ENCODE measurements at places on chromosomes 7 and 10.
A peak's percentile ranks its signal among the peaks of the same experiment; 100 is the strongest.

GRCh38 chr7:95859429-95859828 is 87.1 kb downstream of the DYNC1I1 start:
- DNase-seq, result peak; percentile 38

DNA sequence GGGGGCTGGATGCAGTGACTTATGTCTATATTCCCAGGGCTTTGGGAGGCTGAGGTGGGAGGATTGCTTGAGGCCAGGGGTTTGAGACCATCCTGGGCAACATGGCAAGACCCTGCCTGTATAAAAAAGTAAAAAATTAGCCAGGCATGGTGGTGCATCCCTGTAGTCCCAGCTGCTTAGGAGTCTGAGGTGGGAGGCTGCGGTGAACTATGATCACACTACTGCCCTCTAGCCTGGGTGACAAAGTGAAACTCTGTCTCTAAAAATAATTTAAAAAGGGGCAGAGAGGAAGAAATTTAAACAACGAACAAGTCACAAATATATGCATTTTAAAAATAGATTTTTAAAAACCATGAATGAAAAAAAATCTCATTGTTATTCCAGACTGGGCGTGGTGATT is 46.2 kb upstream of the FEZF1 start:
- no peak for DNase-seq

DNA sequence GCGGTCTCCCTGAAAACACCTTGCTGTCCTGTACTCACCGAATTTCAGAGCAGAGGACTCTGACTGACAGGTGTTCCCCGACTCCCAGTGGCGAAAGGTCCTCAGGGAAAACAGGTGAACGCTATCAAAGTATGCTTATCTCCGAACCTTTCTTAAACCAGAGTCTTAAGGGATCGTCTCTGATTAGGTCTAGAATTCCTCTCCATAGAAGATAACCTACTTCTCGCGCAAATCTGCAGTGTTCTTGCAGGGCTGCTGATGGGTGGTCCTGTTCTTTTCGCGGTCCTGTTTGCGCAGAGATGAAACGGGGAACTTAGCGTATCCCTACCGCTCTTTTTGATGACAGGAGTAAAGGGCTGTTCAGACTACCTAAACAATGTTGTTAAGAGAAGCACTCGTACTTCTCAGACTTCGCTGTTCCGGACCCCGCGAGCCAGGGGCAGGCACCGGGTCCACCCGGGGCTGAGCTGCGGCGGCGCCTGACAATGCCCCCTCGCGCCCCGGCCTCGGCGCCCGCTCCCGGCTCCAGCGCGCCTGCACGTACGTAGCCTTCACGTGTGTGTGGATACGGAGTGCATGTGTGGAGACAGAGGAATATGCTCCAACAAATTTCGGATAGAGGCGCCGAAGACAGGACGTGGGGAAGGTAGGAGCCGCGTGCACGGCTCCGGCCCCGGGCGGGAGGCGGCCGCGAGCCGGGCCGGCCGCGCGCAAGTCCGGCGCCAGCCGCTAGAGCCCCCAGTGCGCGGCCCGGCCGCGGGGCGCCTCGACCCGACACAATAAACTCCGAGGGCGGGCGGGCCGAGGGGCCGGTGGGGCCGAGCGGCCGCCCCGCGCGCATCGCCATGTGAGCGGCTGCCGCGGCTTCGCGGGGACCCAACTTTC is 766 bp upstream of the ZMYND11 start:
- DNase-seq, result no peak

- DNase-seq, result no peak
Measured at GRCh38 chr10:31620226-31621151, 301.5 kb downstream of the ZEB1 start.

DNA sequence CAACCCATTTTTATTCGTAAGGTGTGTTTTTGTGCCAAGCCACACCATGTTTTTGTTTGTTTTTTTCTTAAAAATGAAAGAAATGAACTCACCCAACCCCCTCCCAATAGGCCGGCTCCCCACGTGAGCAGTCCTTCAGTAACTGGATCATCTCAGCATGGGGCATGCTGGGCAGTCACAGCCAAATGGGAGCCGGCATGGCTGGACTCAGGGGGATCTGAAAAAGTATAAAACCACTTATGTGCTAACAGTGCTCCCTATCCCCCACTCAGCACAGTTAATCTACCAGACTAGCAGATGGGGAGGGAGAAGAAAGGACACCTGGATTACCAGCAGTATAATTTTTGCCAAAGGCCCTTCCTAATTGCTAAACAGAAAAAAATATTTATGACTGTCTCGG is 39.3 kb downstream of the BAZ1B start:
- no peak for DNase-seq

GRCh38 chr10:86580521-86580891 is 58.9 kb upstream of the WAPL start:
- no peak for DNase-seq

- no peak for DNase-seq
Measured at GRCh38 chr7:7883394-7883793, 85.2 kb upstream of the GLCCI1 start.

GRCh38 chr10:24278176-24278889 is 69.4 kb downstream of the KIAA1217 start:
- DNase-seq, result no peak

DNA sequence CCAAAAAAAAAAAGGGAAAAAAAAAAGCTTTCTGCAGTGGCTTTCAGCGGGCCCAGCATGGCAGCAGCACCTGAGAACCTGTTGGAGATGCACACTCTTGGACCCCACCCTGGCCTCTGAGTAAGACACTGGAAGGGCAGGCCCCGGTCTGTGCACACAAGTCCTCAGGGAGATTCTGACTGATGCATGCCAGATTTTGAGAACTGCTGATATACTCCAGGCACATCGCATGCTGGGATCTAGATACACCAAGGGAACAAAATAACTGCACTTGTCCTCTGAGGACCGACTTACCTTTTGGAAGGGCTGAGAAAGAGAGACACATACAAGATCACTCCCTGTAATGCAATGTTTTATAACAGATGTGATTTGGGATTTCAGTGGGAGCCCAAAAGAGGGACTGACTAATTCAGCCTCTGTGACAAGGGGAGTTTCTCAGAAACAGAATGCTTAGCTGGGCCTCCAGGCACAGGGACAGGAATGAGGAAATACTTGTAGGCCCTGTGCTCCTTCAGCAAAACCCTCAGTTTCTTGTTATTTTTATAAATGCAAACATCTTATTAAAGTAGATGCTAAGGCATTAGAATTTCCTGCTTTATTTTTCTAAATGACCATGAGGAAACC is 8.2 kb downstream of the EGFR start:
- DNase-seq, result no peak

GRCh38 chr10:9634466-9634865 is 1383.2 kb upstream of the CELF2 start:
- DNase-seq, result no peak

DNA sequence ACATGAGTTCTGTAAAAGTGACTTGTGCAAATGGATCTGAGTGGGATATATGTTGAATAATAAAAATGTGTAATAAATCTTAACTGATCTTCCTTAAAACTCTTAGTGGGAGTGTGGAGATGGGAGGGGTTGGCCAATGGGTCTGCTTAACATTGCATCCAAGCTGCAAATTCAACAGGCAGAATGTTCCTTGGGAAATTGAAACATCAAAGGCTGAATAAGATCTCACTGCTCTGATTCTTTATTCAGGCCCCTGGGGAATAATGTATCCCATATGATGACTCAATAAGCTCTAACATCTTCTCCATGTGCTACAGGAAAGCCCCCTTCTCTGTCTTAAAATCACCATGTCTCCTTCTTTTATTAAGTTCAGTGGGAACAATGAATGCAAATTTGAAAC is 373.2 kb upstream of the PODXL start:
- no peak for DNase-seq

- no peak for DNase-seq
Measured at GRCh38 chr10:60883187-60883586, 60.8 kb downstream of the RHOBTB1 start.

GRCh38 chr10:115118346-115118745 is 25.2 kb downstream of the ATRNL1 start:
- no peak for DNase-seq
